ENCODE measurements at places on chromosomes 7 and 10. TPM values are rescaled to one million over a fixed set of nuclear protein-coding genes. Genes with fewer than 3 reads are reported as not detected.

Gene SYPL1
- 72.2 TPM for total RNA-seq

Gene LRIT1
- not detected for total RNA-seq

Gene TMEM229A
- total RNA-seq, result 3.8 TPM

Gene GNAI1
- 46.7 TPM for total RNA-seq

Gene RNLS
- total RNA-seq, result 16.8 TPM

Gene RPP38
- total RNA-seq, result 11.4 TPM

Gene MYO1G
- 0.09 TPM for total RNA-seq

Gene USP6NL
- 8.3 TPM for total RNA-seq

Gene LIPN
- total RNA-seq, result not detected

Gene CYP2C18
- total RNA-seq, result not detected

Gene HOXA7
- not detected for total RNA-seq

Gene CTNNA3
- total RNA-seq, result not detected

Gene ELOVL3
- 0.09 TPM for total RNA-seq

Gene FAM171A1
- 43.6 TPM for total RNA-seq

Gene SMO
- total RNA-seq, result 4.2 TPM

Gene SLC13A4
- 3.3 TPM for total RNA-seq

Gene CDK5
- total RNA-seq, result 28.9 TPM
